ENCODE measurements at places on chromosomes 3 and 15.
A peak's percentile ranks its signal among the peaks of the same experiment; 100 is the strongest.

DNA sequence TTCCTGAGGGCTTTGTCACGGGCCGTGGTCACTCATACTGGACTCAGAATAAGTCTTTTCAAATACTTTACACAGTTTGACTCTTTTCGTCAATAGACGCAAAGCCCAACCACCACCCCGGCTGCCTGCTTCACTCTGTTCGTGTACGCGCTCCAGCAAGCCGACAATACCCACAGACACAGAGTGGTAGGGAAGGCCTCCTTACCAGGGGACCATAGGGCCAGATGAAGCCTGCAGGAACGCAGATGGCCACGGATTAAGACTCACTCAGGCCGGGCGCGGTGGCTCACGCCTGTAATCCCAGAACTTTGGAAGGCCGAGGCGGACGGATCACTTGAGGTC is 29.7 kb downstream of the EFCAB12 start:
- peak; percentile 55 for DNase-seq

GRCh38 chr3:27293939-27294338 is 75.2 kb downstream of the NEK10 start:
- DNase-seq, result no peak

DNA sequence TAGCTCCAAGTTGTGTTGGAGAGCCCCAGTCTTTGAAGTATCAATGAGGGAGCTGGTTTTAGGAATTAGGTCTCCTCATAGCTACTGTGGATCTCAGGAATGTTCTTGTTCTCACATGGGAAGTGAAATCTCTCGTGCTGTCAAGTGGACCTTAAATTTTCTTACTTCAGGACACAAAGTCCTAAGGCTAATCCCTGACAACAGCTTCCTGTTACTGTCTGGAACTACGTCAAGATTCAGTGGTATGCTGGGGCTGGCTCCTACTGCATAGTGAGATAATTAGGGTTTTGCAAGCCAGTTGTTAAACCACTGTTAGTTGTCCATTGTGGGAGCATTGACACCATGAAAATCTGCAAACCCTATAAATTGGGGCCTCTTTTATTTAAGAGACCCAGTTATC is 22.8 kb downstream of the MESP1 start:
- DNase-seq, result peak; percentile 50

- DNase-seq, result peak; percentile 25
These were observed 74.4 kb downstream of the MOBP start for GRCh38 chr3:39541917-39542329.

All from AG20443 (cell line).